ENCODE measurements at places on chromosomes 11 and 22.

- no peak for DNase-seq
Observed at GRCh38 chr11:28730889-28731288, 622.7 kb downstream of the METTL15 start.

DNA sequence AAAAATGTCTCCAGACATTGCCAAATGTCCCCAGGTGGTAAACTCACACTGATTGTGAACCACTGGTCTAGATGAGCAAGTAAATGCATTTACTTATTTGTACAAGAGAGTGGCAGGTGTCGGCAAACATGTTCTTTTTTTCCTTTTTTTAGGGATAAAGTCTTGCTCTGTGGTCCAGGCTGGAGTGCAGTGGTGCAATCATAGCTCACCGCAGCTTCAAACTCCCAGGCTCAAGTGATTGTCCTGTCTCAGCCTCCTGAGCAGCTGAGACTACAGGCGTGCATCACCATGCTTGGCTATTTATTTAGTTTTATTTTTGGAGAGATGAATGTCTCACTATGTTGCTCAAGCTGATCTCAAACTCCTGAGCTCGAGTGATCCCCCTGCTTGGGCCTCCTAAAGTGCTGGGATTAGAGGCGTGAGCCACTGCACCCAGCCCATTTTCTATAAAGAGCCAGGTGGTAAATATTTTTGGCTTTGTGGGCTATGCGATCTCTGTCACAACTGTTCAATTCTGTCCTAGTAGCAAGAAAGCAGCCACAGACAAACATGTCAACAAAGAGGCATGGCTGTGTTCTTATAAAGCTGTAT lies 1.4 kb downstream of the VPREB1 start:
- DNase-seq, result no peak

DNA sequence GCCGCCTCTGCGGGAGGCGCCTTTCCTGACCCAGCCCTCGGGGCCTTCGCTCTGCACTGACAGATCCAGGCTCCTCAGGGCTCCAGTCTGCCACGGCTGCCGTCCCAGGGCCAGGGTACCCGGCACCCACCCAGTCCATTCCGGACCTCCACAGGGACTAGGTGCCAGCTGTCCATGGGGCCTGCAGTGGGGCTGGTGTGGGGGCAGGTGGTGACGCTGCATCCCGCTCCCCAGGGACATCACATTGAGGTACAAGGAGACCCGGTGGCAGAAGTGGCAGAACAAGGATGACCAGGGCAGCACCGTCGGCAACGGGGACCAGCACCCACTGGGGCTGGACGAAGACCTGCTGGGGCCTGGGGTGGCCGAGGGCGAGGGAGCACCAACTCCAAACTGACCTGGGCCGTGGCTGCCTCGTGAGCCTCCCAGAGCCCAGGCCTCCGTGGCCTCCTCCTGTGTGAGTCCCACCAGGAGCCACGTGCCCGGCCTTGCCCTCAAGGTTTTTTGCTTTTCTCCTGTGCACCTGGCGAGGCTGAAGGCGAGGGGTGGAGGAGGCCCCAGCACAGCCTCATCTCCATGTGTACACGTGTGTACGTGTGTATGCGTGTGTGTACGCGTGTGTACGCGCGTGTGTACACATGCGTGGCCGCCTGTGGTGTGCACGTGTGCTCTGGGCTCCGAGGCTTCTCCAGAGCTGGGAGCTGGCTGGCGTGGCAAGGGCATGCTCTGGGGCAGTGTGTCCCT lies 16.7 kb downstream of the RNH1 start:
- DNase-seq, result no peak

DNA sequence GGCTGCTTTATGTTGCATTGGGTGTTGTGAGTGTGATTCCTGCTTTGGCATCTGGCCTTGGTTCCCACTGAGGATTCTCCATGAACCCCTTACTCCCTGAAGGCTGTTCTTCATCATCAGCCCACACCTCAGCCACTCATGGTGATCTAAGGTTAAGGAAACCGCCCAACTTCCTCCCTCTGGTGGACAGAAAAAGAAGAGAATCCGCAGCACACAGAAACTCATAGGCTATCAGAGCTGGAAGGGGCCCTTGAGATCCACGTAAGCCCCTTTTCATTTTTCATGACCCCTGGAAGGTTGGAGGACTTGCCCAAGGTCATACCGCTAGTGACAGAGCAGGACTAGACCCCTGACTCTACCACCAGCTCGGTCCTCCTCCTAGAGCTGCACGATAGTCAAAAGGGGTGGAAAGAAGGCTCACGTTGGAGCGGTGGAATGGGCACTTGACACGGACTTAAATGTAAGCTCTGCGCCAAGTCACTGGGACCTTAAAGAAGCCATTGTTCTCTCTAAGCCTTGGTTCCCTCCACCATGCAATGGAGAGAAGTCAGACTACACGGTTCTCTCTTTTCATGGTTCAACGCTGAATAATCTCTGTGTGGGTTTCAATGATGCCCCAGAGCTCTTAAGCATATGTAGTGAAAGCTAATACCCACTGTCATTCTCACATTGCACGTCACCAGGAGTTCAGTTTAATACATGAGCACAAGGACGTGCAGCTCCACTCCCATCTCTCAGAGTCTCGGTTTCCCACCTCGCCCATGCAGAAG lies 83.6 kb upstream of the CRTAM start:
- DNase-seq, result peak; percentile 21

GRCh38 chr11:68480852-68481510 lies 20.4 kb downstream of the PPP6R3 start:
- DNase-seq, result no peak

- DNase-seq, result no peak
Observed at GRCh38 chr22:17633217-17633997, 4.9 kb upstream of the ATP6V1E1 start.

DNA sequence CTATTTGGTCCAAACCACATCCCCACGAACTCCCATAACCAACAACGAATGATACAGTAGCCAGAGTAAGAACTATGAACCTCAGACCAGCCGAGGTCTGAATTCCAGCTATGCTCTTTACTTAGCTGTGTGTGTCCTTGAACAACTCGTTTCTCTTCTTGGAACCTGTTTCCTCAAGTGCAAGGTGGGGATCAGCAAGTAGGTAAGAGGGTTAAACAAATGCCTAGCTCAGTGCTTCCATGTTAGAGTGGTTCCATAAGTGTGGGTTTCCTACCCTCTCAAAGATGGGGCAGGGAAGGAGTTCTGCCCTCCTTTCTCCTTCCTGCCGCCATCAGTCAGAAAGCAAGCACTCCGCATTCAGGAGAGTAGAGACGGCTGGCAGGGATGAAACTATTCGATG lies 283.4 kb upstream of the SYN3 start:
- no peak for DNase-seq

- DNase-seq, result no peak
Observed at GRCh38 chr11:109981031-109981636, 112.1 kb upstream of the ZC3H12C start.

- DNase-seq, result no peak
Observed at GRCh38 chr11:110113505-110113904, 20.3 kb downstream of the ZC3H12C start.

Measured in activated CD4-positive, alpha-beta T cell treated with anti-CD3 and anti-CD28 coated beads, Interleukin-2, amount 50 U/mL, for 48 hours (primary cell).